OCI-M1 (cell line): ENCODE measurements at places on chromosomes 5 and 9.

DNA sequence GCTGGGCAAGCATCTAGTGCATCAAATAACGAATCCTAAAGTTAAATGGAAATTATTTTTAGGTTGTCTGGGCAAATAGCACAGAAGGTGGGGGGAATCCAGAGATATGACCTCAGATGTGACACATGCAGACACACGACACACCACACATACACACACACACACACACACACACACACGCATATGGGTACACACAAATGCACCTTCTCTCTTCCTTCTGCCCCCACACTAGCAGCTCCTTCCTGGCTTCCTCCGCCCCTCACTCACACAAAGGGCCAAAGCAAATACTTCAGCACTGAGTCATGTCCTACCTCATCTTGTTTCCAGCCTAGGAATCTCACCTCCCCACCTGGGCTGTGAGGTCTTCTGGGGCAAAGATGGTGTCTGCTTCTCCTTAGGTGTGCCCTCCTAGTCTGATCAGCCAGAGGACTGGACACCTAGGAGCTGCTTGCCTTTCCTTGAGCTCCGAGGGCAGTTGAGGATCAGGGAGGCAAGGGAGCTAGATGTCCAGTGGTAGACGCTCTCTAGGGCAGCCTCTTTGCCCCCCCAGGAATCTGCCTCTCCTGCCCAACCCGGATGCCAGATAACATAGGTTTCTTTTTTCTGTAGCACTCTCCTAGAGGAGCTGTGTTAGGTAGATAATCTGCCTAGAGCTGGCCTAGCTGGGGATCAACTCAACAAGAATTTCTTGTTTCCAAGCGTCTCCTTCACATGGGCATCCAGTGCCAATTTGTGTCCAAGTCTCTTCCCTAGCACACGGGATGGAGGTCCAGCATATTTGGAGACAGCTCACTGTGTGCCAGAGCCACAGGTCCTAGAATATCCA is 14.3 kb upstream of the JADE2 start:
- peak; percentile 16 for DNase-seq

DNA sequence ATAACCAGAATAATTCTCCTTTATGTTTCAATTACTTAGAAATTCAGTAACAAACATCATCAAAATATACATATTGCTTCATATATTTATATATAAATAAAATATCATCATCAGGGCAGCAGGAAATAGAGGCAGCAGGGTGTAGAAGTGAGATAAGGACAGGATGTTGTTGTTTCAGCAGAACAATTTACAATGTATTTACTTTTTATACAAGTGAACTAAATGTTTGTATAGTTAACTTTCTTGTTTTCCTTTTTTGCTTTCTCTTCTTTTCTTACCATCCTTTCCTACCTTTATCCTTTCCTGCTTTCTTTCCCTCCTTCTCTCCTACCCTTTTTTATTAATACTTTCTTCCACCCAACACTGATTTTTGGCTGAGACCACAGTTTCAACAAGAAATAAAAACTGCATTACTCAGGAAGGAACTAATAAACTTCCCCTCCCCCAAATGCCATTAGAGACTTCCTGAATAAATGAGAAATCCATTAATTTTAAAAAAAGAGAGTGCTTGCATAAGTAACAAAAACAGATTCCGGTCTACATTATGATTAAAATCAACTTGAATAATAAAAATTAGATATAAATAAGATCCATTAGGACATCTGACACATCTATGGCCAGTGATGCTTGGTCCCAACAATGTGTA is 159.8 kb upstream of the ACOT12 start:
- DNase-seq = no peak

GRCh38 chr5:111935009-111935408 is 178.0 kb upstream of the NREP start:
- DNase-seq = no peak

- DNase-seq = peak; percentile 46
These were observed 1.7 kb downstream of the SIL1 start for GRCh38 chr5:139196296-139196956.

GRCh38 chr9:119839888-119840287 is 470.7 kb upstream of the BRINP1 start:
- no peak for DNase-seq

GRCh38 chr5:64814073-64814472 is 45.3 kb downstream of the CWC27 start:
- DNase-seq = no peak

GRCh38 chr9:82188817-82189216 is 200.2 kb downstream of the SPATA31D1 start:
- DNase-seq = no peak

DNA sequence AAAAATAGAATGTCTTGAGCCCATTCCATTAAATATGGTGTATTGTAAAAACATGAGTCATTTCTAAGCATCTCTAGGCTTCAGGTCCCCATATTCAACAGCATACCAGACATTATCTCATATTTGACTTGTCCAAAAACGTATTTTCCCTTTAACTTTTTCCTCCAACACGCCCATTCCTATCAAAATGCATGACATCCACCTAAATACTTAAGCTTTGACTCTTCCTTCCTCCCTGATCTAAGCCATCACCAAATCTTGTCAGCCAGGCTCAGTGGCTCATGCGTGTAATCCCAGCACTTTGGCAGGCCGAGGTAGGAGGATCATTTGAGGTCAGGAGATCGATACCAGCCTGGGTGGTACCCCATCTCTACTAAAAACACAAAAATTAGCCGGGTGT is 23.9 kb downstream of the VCP start:
- no peak for DNase-seq

DNA sequence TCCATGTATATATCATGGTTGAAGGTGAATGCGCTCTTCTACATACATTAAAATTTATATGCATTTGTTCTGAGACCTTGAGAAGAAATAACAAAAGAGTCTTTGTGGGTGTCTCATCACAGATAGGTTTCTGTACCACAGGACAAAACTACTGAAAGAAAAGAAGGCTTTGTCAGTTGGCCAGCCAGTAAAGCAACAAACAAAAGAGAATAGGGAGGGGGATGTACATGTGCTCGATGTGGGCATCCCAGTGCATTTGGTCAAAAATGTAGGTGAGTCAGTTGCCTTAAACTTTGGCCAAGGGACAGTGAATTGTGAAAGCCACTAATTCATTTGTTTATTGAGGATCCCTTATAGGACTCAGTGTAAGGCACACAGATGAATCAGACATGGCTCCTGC is 13.3 kb downstream of the RBM18 start:
- no peak for DNase-seq

GRCh38 chr5:149113669-149114068 is 27.6 kb upstream of the ABLIM3 start:
- DNase-seq = no peak

- DNase-seq = no peak
These were observed 158.3 kb upstream of the MAP3K1 start for GRCh38 chr5:56656846-56657726.

- DNase-seq = peak; percentile 40
These were observed 519 bp downstream of the EXOC3 start for GRCh38 chr5:443239-444151.

- DNase-seq = no peak
These were observed 168.2 kb downstream of the CD180 start for GRCh38 chr5:67028371-67028770.

DNA sequence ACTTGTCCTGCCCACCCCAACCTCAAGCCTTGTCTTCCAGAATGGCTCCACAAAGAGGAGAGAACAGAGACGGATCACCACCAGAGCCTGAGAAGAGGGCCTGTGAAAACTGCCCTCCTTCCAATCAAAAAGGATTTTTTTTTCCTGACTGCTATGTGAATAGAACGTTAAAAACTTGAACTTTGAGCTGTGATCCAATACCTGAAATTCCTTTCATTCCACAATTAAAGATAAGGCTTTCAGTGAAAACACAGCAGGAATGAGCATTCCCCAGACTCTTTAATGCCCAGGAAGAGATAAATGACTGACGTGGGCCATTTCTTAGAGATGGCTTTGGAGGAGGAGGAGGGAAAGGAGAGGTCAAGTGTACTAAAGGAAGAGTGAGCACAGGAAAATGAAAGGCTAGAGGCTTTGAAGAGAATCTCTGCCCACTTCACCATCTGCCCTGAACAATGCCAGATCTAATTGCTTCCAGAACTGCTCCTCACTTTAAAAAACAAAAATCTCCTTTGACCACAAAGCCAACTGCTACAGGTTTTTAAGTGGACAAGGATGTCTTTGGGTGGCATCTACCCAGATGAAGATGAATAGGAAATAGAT is 177.9 kb upstream of the MAP3K1 start:
- no peak for DNase-seq

DNA sequence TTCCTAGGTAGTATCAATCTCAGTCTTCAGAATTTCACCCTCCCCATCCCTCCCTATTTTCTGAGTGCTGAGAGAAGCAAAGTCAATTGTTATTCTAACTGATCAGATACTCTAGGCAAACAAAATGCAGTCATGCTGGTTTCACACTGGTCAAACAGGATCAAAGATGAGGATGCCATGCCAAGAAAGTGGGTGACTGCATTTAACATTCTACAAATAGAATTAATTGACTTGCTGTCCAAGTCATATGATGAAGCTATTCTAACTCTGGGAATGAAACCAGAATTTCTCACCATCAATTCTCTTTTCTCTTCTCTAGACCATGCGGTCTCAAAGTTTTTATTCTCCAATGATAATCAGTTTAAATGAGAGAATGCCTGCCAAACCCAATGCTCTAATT is 112.5 kb downstream of the CTNND2 start:
- no peak for DNase-seq

- DNase-seq = no peak
These were observed 112.0 kb upstream of the IFNK start for GRCh38 chr9:27412081-27412480.

GRCh38 chr9:99385814-99386279 is 163.8 kb downstream of the SEC61B start:
- no peak for DNase-seq

DNA sequence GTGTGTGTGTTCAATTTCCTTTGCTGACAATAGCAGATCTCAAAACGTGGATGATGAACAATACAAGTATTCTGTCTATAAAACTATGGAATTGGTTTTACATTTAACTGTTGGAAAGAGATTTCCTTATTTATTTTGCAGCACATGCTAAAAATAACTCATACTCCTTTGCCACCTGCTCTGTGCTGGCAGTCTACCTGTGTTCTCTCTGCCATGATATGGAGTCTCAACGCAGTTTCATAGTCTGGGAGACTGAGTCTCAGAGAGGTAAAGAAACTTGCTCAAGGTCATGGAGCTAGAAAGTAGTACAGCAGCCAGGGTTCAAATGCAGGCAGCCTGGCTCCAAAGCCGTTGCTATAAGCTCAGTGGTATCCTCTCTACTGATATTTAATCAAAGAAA is 466.0 kb upstream of the DAP start:
- no peak for DNase-seq

DNA sequence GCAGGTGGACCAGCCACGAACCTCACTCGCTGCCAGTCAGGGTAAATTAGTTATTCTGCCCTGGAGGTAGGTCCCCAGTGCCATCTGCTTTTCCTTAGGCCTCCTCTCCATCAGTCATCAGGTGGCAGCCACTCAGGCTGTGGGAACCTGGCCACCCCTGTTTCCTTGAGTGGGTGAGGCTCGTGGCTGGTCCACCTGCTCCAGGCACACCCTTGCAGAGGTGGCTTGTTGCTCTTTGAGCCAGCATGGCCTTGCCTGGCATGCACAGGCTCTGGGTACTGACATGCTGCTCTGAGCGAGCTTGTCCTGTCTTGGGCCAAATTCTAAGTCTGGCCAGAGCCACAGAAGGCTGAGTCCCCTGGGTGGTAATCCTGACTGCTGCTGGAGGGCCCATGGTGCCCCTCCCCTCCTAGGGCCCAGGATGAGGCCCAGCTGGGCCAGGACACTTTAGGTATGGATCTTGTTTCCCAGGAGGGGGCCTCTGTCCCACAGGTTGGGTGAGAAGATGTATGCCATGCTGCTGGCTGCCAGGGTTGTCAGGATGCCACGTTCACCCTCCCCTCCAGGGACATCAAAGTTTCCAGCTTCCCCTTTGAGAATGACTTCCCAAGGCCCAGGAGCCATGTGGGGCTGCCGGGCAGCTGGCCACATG is 17.0 kb upstream of the ZNF484 start:
- no peak for DNase-seq
